ENCODE measurements at places on chromosomes 7 and 10. TPM values are rescaled to one million over a fixed set of nuclear protein-coding genes. Genes with fewer than 3 reads are reported as not detected.

DNA sequence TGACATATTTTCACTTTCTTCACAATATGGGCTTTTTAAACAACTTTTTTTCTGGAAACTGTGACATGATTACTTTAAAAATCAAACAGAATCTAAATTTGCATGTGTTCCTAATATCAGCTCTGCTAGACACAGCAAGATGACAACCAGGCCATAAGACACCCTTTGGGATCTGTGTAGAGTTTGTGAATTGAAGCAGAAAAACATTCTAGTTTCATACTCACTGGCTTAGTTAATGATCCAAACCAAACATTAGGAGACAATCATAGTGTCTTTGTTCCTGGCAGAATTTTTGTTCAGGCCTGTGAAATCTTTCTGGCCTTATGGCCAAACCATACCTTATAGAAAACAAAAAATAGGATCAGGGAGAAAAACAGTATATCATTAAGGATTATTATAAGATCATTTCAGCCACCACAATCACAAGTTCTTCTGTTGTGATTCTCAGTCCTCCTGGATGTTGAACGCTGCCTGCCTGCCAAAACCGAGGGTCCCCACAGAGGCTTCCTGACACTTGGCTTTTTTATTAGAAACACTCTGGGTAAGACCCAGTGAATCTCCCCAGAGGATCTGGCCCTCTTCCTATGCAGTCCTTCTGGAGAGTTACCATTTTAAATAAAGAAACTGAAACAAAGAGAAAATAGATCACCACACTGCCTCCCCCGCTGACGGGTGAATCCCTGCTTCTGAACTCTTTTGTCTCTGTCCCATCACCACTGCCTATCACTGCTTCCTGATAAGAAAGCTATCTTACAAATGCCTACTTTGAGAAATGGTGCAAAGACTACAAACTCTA, 79.2 kb upstream of the PPP1R3C start:
- no peak for ATAC-seq

GRCh38 chr7:138249975-138250374, 173.7 kb downstream of the AKR1D1 start:
- no peak for ATAC-seq

Gene LLCFC1
- not detected for total RNA-seq

Gene OPN1SW
- not detected for total RNA-seq

All from esophagus mucosa (tissue), 1 donor.